ENCODE measurements at places on chromosomes 7 and 10.

DNA sequence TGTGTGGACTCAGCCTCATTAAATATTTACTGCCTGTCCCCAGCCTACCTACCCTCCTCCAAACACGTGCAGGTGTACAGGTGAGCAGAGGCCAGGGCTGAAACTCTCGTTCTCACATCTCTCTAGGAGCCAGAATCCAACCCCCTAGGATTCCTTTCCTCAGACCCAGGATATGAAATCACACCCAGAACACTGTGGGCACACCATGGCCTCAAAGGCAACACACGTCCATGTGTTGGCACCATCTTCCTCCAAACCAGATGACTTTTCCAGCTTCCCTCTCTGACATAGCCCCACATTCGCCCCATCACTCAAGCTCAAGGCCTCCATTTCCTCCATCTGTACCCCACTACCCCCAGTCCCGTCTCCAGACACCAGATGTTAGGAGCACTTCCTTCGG, 51.8 kb upstream of the DUSP5 start:
- DNase-seq = no peak

DNA sequence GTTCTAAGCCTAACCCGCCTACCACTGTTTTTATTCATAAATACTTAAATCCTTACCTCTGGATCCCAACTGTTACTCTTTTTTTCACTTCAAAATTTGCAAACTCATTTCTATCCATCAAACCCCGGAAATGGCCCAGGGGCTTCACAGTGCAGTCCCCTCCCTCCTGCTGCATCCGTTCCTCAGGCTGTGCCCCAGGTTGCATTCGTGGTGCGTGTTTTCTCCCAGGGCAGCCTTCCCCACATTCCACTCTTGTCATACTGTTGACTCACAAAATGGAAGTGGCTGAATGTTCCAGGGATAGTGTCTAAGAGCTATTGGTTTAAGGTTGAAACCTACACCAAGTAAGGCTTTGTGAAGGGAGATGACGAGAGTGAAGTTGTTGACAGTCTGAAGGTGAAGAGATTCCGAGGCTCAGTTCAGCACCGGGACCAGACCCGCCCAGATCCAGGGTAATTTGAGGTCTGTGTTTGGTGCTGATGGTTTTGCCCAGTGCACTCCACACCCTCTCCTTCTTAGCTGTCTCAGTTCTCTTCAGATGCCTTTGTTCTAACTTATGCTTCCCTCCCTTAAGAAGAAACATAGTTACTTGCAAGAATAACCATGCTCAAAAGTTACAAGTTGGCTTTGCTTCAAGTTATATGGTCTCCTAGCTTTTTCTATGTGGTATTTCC, 7.7 kb downstream of the INSIG1 start:
- no peak for DNase-seq

GRCh38 chr10:6052247-6053221, 9.6 kb downstream of the IL2RA start:
- peak; percentile 89 for DNase-seq

GRCh38 chr10:18984531-18984930, 64.1 kb upstream of the MALRD1 start:
- no peak for DNase-seq

DNA sequence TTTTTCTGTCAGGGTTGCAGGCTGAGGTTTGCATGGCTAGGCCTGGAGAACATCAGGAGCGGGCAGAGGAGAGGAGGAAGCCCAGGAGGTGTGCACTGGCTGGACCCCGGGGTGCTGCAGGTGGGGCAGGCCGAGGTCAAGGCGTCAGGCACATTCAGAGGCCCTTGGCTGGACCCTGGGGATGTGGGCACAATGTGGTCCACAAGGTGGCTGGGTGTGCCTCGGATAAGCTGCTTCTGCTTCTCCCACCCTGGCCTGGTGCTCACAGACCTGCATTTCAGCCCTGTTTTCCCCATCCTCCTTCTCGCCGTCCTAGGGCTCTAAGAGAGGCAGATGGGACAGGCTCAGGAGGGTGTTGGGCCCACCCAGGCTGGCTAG, 108.2 kb downstream of the ADCY1 start:
- peak; percentile 7 for DNase-seq

- no peak for DNase-seq
Measured at GRCh38 chr10:60845038-60845437, 66.8 kb downstream of the CDK1 start.

GRCh38 chr7:64885520-64886240, 17.4 kb upstream of the ZNF273 start:
- peak; percentile 13 for DNase-seq

DNA sequence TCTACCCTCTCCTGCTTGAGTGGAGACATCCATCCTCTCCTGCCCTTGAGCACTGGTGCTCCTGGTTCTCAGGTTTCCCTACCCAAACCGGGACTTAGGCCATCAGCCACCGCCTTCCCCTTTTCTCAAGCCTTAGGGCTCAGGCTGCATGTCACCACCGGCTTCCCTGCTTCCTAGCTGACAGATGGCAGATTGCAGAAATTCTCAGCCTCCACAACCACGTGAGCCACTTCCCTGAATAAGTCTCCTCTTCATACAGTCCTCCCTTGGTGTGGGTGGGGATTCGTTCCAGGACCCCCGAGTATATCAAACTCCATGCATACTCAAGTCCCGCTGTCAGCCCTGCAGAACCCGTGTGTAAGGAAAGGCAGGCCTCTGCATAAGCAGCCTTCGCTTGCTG, 203.5 kb upstream of the ZNF32 start:
- no peak for DNase-seq

GRCh38 chr10:78263521-78263988, 229.9 kb downstream of the RPS24 start:
- DNase-seq = no peak

DNA sequence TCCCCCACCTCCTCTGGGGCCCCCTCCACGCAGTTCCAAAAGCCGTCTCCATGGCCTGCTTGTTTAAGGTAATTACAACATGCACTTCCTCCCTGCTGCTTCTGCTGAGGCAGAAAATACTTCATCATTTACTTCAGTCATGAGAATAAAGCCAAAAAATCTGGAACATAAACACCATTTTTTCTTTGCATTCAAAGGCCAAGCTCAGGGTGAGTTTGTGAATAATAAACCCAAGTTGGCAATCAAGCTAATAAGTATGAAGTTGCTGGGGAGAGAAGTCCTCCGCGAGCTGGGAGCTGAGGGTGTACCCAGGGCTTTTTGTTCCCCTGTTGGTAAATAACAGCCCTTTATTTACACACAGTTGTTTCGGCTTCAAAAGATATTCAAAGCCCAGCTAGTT, 70.5 kb downstream of the FAM204A start:
- no peak for DNase-seq

DNA sequence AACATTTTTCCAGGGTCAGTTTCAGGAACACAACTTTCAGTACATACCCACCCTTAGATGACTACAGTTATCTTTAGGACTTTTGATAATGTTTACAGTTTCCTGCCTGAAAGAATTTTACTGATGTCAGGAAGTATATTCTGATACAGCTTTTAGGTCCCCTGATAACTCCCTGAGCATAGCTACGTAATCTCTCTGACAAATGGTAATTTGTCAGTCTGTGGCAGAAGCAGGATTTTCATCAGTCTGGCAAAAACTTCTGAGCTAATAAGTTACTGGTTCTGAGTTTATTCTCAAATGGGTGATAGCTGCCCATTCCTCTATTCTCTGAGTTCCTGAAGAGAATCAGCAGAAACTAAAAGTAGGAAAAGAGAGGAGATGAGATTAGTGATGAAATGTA, 270.1 kb upstream of the MTPN start:
- no peak for DNase-seq

GRCh38 chr7:3279147-3279818, 21.8 kb upstream of the SDK1 start:
- DNase-seq = no peak

DNA sequence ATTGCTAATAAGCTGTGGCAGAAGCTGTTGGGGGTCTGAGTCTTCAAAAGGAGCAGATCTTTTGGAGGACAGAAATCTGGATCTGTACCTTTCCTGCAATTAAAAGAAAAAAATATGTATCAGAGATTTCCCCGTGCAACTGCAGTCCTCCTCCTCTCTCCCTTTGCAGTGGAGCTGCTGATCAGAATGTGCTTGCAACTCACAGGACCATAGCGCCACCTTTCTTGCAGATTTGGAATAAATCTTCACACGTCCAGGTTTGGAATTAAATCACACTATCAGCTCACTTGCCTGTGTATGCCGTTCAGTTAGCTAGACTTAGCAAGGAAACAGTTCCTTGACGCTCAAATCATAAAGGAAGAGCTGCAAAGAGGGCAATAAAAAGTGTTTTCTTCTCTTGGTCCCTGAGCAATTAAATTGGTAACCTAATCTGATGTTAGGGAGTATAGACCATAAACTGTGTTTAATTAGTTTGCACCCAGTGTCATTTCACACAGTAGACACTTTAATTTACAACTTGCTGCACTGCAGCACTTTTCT, 77.4 kb downstream of the PON1 start:
- DNase-seq = no peak

GRCh38 chr10:62839590-62839989, 23.4 kb upstream of the EGR2 start:
- DNase-seq = no peak

DNA sequence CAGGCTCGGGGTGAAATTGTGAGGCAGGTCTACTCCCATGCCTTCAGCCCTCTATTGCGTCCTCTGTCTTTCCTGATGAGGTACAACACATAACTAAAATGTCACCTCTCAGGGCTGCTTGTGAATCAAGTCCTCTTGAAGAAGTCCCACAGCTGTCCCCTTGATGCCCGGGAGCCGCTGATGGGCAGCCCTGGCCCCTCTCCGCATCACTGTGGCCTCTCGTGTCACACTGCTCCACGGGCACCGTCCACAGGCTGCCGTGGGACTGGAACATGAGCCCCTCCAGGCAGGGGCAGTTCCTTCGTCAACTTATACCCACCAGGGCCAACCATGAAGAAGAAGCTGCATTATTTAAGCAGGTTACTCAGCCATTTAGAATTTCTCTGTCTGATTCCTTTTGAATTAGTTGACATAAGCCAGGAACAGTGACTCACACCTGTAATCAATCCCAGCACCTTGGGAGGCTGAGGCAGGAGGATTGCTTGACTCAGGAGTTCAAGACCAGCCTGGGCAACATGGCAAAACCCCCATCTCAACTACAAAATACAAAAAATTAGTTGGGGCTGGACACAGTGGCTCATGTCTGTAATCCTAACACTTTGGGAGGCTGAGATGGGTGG, 58.5 kb upstream of the UBE3C start:
- DNase-seq = no peak

- DNase-seq = peak; percentile 46
Measured at GRCh38 chr7:82677493-82677892, 233.9 kb upstream of the CACNA2D1 start.

GRCh38 chr7:30475580-30475979, 3.0 kb downstream of the NOD1 start:
- no peak for DNase-seq

- DNase-seq = no peak
Measured at GRCh38 chr7:94280851-94281250, 113.8 kb upstream of the COL1A2 start.

DNA sequence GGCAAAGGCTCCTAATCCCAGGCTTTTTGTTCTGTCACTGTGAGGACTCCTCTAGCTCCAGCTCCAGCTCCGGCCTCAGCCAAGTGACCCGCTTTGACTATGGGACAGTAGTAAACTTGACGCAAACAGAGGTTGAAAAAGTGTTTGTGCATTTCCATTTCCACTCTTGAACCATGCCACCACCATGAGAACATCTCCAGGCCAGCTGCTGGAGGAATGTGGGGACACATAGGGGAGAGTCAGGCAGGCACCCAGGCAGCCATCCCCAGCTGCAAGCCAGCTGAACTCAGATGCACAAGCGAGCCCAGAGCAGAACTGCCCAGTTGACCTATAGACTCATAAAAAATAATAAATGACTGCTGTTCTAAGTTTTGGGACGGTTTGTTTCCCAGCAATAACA, 224.7 kb downstream of the GRID1 start:
- no peak for DNase-seq

GRCh38 chr7:74324531-74325209, 35.5 kb downstream of the CLIP2 start:
- no peak for DNase-seq

DNA sequence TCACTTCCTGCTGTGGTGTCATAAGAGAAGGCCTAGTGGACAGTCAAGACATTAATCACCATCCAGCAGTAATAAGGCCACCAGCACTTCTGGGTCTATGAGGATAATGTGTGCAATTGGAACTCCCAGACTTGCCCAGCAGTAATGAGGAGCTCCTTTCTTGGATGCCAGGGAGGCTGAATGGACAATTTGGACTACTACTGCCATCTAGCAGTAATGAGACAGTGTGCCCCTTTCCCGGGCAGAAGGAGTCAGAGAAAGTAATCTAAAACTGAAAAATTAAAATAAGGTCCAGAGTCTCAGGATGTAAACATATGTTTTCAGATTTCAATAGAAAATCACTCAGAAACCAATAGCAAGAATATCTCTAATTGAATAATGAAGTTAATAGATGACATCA, 400.4 kb downstream of the CDC14C start:
- DNase-seq = no peak

DNA sequence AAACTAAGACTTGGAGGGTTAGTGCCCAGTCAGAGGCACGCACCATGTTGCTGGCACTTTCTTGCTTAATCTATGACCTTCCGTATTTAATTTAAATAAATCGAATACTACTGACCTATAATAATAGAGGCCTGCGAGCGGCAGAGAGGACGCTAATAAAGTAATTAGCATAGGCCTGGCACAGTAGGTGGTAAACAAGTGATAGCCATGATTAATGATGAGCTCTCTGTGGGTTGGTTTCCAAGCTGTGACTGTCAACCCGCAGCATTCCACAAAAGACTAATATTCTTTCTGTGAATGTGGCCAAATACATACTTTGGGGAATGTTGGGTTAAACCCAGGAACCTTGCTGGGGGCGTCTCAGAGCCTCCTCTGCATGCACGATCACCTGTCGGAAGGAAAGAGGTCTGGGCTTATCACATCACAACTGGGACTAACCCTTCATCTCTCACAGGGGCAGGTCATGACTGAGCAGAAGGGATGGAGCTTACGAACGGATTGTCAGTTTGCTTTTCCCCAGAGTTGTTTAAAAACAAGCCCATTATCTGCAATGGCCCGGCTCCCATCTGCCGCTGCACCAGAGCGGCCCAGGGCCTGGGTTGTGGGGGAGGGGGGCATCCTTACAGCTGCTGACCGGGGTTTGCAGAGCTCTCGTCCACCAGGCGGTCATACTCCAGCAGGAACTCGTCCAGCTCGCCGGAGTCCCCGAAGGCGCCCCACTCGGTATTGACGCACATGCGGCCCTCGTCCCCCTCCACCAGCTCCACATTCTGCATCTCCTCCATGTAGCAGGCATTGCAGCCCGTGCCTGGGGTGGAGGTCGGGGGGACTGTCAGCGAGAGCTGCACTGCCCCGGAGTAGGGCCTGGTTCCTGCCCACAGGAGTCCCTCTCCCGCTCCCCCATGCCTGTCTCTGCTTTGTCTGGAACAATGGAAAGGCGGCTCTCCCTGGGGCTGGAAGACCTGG, 6.2 kb upstream of the MYL7 start:
- no peak for DNase-seq

Measured in activated T-cell treated with anti-CD3 and anti-CD28 coated beads, Interleukin-2, amount 50 U/mL, for 48 hours (primary cell).